ENCODE measurements at places on chromosomes 11 and 22.

DNA sequence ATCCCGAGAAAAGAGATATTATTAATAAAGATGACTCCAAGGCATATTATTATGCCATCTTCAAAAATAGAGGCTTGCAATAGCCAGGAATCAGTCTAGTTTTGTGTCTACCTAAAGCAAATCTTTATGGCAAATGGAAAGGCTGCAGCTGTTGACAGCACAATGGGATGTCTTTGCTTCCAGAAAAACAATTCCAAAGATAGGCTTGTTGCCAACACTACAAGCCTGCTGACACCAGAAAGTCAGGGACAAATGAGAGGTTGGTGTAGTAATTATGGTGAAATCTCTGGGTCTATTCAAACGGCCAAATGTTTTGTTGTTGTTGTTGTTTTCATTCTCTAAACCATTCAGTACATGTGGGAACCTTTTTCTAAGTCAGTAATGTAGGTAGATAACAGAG is 101.8 kb downstream of the LUZP2 start:
- DNase-seq = no peak

DNA sequence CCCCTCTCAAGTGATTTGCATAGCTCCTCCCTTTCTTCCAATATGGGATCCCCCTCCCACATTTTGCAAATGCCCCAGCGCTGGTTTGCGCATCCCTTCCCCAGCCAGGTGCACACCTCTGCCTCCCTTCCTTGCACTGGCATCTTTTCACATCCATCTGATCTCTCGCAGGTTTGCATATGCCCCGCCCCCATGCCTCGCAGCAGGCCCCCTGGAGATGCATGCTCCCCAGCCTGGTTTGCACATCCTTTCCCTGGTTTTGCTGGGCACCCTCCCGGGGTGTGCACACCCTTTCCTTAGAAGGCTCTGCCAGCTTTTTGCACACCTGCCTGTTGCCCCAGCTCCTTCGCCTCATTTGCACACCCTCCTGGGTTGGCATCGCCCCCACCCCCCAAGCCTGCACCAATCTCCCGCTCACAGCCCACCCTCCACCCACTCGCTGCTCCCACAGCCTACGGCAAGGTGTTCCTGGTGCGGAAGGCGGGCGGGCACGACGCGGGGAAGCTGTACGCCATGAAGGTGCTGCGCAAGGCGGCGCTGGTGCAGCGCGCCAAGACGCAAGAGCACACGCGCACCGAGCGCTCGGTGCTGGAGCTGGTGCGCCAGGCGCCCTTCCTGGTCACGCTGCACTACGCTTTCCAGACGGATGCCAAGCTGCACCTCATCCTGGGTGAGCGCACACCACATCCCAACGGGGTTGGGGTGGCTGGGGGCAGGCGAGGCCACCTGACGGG is 917 bp downstream of the RPS6KA4 start:
- no peak for DNase-seq

- DNase-seq = no peak
Measured at GRCh38 chr11:87254562-87254961, 216.8 kb downstream of the TMEM135 start.

- no peak for DNase-seq
Measured at GRCh38 chr22:27358096-27358870, 443.3 kb downstream of the MN1 start.

DNA sequence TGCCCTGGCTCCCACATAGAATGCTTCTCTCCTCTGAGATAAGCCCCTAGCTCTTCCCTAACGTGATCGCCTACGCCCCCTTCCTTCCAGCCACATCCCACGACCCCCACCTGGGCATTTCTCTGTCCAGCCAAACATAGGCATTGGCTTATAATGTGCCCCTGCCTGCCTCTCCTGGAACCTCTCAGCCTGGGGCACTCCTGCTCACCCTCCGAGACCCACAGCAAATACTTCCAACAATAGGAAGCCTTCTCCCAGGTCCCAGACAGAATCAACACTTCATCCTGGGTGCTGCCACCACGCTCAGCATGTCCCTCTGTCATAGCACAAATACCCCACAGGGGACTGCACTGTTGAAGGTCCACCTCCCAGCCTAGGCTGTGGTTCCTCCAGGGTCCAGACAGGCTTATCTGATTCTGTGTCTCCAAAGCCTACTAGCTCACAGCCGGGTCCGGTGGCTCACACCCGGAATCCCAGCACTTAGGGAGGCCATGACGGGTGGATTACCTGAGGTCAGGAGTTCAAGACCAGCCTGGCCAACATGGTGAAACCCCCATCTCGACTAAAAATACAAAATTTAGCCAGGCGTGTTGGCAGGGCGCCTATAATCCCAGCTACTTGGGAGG is 24.2 kb upstream of the TMPRSS4 start:
- DNase-seq = no peak
